ENCODE measurements at places on chromosomes 1 and 21. TPM values are rescaled to one million over a fixed set of nuclear protein-coding genes. Genes with fewer than 3 reads are reported as not detected.

NBPF10 gene
- 2.1 TPM for total RNA-seq

IFFO2 gene
- total RNA-seq, result 9.8 TPM

VCAM1 gene
- 8.7 TPM for total RNA-seq

GNG4 gene
- total RNA-seq, result 38.2 TPM

G0S2 gene
- 0.37 TPM for total RNA-seq

GRCh38 chr21:15094706-15095105, 29.9 kb upstream of the NRIP1 start:
- DNase-seq, result no peak

DNA sequence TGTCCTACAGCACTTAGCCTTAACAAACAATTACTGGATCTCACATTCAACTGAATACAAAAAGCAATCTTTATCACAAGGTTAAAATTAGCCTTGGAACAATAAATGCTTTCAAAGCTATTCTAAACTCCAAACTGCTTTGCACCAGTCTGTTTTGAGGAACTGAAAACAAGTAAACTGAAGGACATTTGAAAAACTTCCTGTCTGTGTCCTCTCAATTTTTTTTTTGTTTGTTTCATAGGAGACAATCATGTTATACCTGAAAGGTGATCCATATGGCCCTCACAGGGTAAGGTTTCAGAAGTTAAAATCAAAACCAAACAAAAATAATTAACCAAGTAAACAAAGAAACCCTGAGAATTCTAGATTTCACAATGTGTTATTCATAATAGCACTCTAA, 459.1 kb downstream of the DPYD start:
- no peak for DNase-seq

GRCh38 chr1:49424782-49425181, 599.0 kb downstream of the AGBL4 start:
- no peak for DNase-seq

DNA sequence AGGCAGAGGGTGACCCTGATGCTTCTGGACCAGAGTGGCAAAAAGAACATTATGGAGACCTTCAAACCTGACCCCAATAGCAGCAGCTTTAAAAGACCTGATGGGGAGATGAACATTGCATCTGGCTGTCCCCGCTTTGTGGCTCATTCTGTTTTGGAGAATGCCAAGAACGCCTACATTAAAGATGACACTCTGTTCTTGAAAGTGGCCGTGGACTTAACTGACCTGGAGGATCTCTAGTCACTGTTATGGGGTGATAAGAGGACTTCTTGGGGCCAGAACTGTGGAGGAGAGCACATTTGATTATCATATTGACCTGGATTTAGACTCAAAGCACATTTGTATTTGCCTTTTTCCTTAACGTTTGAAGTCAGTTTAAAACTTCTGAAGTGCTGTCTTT, 45.8 kb downstream of the TRAF5 start:
- DNase-seq, result no peak

- no peak for DNase-seq
Observed at GRCh38 chr1:225350872-225351271, 77.0 kb downstream of the LBR start.

- no peak for DNase-seq
Observed at GRCh38 chr1:16618719-16619118, 5.4 kb upstream of the NBPF1 start.

DNA sequence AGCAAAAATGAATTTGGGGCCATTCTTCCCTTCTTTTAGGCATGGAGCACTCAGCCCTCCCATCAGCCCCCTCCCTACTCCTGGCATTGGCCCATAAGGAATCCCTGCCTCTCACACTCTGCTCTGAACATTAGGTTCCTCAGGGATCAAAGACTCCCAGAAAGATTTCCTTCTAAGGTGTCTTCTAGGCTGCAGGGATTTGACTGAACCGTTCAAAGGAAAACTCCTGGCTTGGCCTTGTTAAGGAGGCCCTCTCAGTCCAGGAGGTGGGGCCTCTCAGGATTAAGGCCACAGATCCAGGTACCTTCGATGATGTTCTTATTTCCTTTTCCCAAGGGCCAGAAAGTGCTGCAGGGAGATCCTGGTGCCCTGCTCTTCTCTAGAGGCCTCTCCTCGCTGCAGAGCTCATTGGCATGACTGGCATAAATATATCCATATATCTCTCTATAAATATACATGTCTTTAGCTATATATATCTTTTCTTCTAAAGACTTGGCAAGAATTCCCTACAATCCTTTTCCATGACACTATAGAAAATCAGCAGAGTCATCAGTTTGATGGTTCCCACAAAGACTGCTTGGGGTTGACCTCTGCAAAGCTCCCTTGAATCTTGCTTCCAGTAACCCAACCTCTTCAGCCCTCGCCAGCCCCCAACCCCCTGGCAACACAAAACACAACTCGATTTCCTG, 59.1 kb downstream of the PLXNA2 start:
- DNase-seq, result no peak

DNA sequence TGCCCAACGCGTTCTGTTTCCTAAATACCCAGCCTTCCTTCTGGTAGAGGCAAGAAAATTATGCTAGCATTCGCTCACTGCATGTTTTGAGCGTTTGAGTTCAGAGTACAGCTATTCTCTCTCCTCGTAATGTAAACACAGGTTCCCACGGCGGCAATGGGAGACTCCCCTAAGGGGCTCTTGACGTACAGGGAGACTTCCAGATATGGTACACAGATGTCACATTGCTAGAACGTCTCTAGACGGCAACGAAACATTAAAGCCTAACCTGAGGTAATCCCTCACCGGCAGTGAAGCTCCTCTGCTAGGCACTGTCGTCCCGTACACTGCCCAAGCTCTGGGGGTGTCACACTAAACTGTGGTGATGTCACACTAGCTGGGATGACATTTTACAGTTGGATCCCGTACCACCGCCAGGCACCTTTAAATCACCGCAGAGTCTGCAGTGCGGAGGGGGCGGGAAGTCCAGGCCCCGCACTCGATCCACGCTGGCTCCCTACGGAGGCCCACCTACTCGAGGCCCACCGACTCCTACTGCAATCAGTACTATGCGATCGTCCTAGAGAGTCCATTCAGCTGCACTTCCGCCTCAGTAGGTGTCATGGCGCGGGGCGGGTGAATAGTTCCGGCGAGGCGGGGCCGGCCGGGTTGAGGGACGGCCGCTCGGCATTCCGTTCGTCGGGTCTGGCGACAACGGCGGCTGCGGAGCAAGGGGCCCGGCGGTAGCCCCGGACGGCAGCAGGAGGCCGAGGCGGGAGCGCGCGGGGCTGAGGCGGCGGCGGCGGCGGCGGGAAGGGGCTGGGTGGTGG, at the start of gene HIPK1:
Gene HIPK1, plus strand, starts transcription at position 384 of the 809 bp plus-strand sequence.
- peak; percentile 93 for DNase-seq

GRCh38 chr1:68963353-68963752, 466.5 kb upstream of the DEPDC1 start:
- no peak for DNase-seq

DNA sequence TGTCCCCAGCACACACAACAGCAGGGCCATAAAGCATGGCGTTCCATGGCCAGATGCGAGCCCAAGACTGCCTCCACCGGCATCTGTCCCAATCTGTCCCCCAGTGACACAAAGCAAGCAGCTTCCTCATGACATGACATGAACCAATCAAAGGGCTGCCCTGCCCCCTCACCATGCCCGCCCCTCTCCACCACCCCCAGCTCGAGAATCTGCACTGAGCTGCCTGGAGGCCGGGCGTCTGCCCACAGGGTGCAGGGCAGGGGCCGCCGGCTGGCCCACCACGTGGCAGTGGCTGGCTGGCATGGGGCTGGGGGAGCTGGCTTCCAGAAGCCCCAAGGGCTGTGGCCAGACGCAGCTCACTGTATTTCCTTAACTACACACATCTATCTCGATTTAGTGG, 27.8 kb downstream of the WNT9A start:
- no peak for DNase-seq

GRCh38 chr1:3030663-3031381, 9.6 kb downstream of the ACTRT2 start:
- DNase-seq, result no peak

DNA sequence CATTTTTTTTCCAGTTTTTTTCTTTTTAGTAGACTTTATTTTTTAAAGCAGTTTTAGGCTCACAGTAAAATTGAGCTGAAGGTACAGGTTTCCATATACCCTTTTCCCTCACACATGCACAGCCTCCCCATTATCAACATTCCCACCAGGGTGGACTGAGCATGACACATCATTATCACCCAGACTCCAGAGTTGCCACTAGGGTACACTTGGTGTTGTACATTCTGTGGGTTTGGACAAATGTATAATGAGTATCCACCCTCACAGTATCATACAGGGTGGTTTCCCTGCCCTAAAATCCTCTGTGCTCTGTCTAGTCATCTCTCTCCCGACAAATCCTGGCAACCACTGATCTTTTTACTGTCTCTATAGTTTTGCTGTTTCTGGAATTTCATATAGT, 3.0 kb upstream of the AIM2 start:
- DNase-seq, result no peak

GRCh38 chr1:81967951-81968350, 167.2 kb downstream of the ADGRL2 start:
- no peak for DNase-seq

DNA sequence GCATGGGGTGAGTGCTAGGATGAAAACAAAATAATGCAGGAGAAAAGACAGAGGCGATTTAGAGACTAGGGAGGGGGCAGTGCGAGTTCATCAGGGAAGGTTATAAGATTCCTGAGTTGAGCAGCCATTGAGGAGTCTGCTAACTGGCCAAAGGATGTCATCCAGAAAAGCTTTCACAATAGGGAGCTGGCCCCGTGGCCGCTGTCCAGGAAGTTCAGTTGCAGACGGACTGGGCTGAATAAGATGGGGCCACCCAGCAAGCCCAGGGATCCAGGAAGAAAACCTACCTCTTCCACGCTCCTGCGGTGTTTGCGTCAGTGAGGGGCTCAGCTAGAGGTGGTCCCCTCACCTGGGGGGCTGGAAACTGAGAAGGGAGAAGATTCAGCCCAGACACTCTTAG, 4.0 kb upstream of the PKP1 start:
- no peak for DNase-seq

DNA sequence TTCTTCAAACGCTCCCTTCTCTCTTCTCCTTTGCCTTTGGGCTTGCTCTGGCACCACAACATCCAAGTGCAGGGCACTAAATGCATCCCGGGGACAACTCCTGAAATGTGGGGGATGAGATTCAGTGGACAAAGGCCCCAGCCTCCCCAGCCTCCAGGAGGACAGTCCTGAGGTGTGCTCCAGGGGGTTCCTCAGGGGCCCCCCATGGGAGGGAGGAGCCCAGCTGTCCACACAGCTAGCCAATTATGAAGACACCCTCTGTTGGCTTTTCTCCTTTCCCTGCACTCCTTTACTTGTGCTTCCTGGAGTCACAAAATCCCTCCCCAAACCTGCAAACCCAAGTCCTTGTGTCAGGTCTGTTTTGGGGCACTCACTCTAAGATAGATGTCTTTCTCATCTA, 735.4 kb downstream of the PTPRU start:
- DNase-seq, result no peak

DNA sequence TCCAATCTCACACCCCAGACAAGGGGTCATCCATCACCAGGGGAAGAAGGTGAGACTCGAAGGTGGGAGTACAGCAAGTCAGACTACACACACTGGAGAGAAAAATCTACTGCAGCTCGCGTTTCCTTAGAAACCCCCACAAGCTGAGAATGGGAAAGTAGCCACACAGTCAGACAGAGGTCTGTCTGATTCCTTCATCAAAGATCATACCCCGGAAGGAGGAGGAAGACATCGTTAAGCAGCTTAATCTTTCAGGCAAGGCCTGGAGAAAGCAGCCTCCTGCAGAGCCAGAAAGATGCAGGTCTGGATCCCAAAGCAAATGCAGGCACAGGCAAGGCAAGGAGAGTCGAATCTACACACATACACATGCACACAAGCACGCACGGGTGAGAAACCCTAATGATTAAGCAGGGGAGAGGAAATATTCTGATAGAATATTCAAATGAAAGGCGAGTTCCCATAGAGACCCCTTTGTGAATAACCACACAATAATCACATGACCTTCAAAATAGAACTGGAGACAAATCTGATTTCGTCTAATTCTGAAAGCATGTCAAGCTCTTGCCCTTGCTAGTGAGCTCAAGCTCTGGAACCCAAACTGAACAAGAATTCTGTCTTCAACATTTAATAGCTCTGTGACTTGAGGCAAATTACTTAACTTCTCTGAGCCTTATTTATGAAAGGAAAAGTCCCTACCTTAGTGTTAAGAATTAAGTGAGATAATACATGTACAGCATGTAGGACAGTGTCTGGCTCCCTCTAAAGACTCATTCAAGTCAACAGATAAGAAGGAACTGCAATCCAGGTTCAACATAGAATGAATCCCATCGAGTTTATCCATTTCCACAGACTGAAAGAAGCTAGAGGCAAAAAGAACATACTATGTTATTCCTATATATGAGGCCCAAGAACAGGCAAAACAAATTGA, 387.8 kb downstream of the OMA1 start:
- no peak for DNase-seq

DNA sequence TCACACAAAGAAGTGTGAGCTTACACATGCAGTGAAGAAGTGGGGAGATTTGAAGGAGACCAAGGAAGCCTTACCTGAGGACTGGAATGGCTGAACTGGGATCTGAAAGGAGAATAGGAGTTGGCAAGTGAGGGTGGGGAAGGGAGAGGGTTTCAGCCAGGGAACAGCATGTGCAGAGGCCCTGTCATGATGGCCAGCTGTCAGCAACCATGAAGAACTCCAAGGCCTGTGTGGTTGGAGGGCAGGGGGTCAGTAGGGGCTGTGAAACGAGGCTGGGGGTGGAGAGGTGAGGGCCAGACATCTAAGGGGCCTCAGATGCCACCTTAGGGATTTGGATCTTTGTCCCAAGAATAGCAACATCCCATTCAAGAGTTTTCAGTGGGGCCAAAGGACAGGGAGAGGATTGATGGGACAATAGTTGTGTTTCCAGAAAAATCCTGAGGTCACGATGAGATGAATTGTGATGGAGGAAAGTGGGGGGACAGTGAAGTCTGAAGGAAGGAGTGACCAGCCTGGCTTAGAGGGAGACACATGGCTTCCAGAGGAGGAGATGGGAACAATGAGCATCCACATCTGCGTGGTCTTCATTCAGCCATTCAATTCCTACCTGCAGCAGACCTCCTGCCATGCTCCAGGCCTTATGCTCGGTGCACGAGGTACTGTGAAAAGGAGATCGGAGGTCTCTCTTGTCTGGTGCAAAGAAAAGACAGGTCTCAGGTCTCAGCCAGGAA, 187.6 kb downstream of the MATN1 start:
- no peak for DNase-seq

GRCh38 chr1:190679044-190679443, 201.4 kb upstream of the BRINP3 start:
- DNase-seq, result no peak

- no peak for DNase-seq
Observed at GRCh38 chr1:32028746-32029145, 15.1 kb downstream of the KHDRBS1 start.
